ENCODE measurements at places on chromosomes 12 and 14.
A peak's percentile ranks its signal among the peaks of the same experiment; 100 is the strongest.

DNA sequence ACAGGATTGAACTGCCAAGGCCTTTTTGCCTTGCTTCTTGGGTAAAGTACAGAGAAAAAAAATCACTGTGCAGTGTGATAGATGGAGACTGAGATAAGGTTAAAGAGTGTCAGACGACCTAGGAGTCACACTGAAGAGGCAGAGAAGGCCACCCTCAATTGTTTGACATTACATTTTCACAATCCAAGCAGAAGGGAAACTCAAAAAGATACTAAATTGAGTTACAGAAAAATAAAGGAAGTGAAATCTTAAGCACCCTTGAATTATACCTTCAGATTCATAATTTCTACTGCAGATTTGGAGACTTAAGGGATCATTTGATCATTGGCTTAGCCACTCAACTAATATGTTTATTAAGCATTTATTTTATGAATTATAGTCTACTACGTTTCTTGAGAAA lies 97.1 kb downstream of the MYF5 start:
- no peaks in the 10 kb centered on the region for H3K4me1 ChIP-seq
- no peak overlapping the region for H3K4me3 ChIP-seq
- no peaks in the 10 kb centered on the region for H3K27me3 ChIP-seq
- DNase-seq: no peak
- no peak overlapping the region for H3K27ac ChIP-seq
- no peaks in the 10 kb centered on the region for H3K36me3 ChIP-seq

DNA sequence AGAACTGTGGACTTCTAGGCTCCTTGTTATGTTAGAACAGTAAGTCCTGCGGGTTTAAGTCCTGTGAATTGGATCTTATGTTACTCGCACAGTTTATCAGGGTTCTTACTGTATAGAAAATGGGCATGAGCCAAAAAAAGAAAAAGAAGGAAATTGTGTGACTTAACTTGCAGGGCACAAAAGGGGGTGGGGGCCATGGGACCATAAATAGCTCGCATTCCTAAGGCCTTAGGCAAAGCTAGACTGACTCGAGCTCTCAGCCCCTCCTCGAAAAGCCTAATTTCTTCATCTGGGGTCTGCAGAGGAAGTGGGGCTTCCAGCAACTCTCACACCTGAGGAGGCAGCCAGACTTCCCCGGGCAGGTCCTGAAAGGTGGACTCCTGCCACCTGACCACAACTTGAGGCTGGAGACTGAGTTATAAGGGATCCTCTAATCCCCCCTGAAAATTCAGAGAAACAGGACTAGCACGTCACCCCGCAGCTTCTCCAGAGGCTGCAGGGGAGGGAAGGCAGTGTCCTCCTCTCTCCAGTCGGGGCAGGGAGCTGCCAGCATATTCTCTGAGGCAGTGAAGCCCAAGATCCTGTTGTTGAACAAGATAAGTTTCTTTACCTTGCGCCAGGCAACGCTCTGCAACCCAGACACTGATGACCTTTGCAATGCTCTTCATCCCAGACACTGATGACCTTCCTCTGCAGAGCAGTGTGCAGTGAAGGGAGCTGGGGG lies 280.5 kb downstream of the PCNX1 start:
- H3K36me3 ChIP-seq: no peaks in the 10 kb centered on the region
- peaks cover 15% of the 10 kb centered on the region for H3K4me1 ChIP-seq
- peak overlapping the region; percentile 18 for H3K27ac ChIP-seq
- DNase-seq: peak; percentile 42

DNA sequence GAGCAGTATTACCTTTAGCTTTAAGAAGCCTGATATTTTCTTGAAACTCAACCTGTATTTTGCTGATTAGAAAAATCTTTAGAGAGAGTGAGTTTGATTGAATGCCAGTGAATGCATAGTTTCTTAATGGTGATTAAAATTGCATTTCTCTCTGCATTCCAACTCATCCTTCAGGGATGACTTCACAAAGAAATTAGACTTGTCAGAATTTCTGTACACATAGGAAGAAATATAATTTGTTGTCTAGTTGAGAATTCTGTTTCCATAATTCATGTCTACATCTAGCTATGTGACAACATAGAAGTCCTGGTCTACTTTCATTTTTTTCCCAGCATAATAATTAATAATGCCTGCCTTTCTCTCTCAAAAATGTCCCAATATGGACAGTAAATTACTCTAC lies 136.6 kb downstream of the OTOGL start:
- H3K27me3 ChIP-seq: no peaks in the 10 kb centered on the region
- no peak overlapping the region for H3K4me3 ChIP-seq
- H3K27ac ChIP-seq: no peak overlapping the region
- peaks cover 8% of the 10 kb centered on the region for H3K4me1 ChIP-seq
- peaks cover 11% of the 10 kb centered on the region for H3K36me3 ChIP-seq

GRCh38 chr12:4934407-4935035 lies 24.8 kb downstream of the KCNA1 start:
- H3K4me3 ChIP-seq: no peak overlapping the region
- DNase-seq: peak; percentile 6
- no peaks in the 10 kb centered on the region for H3K36me3 ChIP-seq
- H3K27ac ChIP-seq: no peak overlapping the region
- peaks cover 4% of the 10 kb centered on the region for H3K27me3 ChIP-seq

DNA sequence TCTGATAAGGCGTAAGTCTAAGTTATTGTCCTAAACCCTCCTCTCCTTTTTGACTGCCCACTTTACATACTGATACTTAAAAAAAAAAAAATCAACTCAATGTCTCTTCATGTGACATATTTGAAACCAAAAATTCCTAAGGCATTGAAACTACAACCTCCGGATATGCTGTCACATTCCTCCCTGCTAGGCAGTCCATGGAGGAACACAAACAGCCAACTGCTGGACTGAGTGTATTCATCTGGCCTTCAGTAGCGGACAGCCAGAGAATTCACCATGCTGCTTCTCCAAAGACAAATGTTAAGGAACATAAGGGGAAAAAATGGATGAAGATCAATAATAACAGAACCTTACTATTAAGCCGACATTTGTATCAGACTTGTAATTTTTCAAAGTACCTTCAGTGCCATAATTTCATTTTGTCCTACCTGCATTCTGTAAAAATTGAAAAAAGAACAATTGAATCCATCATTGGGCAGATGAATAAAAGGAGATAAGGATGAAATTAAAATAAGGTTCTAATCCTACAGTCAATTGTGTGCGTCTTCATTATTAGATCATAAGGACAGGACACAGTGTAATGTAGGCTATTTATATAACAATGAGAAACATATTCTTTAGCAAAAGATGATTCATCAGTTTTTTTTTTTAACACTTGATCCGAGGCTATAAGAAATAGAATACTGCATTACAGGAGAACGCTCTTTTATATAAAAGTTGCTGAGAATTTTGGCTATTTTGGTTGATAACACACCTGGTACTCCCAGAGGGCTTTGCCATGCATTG lies 12.2 kb downstream of the RERG start:
- peak; percentile 79 for DNase-seq
- no peaks in the 10 kb centered on the region for H3K36me3 ChIP-seq
- no peak overlapping the region for H3K27ac ChIP-seq
- peaks cover 8% of the 10 kb centered on the region for H3K4me1 ChIP-seq
- H3K27me3 ChIP-seq: no peaks in the 10 kb centered on the region
- H3K4me3 ChIP-seq: no peak overlapping the region

DNA sequence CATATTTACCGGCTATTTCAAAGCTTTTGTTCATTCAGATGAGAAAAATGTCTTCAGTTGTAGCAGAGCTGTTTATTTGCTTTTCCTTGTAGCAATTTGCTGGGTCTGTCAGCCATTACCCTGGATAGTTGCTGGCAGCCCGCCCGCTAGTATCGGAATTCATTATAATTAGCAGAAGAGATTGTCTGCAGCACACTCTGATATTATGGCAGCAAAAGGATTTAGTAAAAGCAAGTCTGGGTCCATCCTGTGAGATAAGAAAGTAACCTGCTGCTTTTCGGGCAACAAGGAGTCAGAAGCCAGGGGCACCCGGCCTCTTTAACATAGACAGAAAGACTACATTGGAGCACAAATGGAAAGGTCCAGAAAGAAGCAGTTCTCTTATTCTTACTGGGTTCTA lies 6.1 kb upstream of the SLC35E3 start:
- H3K27me3 ChIP-seq: no peaks in the 10 kb centered on the region
- peaks cover 22% of the 10 kb centered on the region for H3K36me3 ChIP-seq
- H3K27ac ChIP-seq: no peak overlapping the region
- no peak overlapping the region for H3K4me3 ChIP-seq

DNA sequence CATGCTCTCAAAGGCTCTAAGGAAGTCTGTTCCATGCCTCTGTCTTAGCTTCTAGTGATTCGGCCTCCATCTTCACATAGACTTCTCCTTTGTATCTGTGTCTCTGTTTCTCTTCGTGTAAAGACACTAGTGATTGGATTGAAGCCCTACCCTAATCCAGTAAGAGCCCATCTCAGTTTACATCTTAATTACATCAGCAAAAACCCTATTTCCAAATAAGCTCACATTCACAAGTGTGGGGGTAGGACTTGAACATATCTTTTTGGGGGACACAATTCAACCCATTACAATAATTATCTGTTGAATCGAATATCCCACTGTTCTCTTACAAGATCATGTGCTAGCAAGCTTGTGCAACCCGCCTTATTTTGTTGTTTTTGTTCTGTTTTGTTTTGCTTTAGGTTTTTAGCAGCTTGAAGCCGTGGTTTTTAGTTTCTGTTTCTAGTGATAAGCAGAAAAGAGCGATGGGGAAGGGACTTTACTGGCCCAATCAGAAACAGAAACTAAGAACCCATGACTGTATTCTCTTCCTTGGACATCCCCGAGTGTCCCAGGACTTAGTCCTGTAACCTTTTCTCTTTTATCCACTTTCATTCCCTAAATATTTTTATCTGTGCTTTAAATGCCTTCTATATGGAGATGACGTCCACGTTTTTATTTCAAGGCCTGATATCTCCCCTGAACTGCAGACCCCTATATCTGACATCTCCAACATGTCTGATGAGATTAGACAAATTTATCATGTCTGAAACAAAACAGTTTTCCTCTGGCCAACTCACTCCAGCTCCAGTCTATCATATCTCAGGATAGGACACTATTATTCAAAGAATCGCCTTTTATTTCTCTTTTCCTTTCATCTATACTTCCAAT lies 353.0 kb downstream of the CCDC91 start:
- H3K4me3 ChIP-seq: no peak overlapping the region
- H3K27me3 ChIP-seq: no peaks in the 10 kb centered on the region
- no peaks in the 10 kb centered on the region for H3K36me3 ChIP-seq
- H3K27ac ChIP-seq: no peak overlapping the region

GRCh38 chr14:23024612-23025075 lies 10.1 kb downstream of the PSMB5 start:
- H3K36me3 ChIP-seq: peaks cover 8% of the 10 kb centered on the region
- no peak for DNase-seq
- H3K4me1 ChIP-seq: peaks cover 4% of the 10 kb centered on the region
- H3K27ac ChIP-seq: peak overlapping the region; percentile 30

DNA sequence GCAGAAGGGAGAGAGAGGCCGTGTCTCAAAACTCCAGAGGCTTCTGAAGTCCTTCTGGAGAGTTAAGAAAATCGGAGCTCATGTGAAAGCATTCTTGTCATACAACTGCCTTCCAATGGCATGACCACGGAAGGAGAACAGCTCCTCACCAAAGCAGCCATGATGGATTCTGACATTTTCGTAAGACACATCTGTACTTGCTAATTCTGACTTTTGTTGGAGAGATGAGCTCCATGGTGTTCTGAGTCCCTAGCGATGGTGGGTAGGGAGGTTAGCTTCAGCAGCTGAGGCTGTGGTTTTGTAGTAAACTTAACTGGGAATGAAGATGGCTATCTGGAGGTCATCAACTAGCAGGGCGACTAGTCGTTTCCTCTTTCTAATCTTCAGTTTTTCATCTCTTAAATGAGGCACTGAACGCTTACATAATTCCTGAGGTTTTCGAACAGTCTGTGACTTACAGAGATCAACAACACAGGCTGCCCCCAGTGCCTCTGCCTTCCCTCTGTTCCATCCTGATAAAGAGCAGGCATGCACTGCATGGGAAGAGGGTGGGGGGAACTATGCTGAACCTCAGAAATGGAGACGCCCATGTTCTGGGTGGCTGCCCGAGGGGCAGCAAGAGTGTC lies 28.6 kb upstream of the DICER1 start:
- peaks cover 8% of the 10 kb centered on the region for H3K27me3 ChIP-seq
- no peak overlapping the region for H3K27ac ChIP-seq
- DNase-seq: no peak
- no peaks in the 10 kb centered on the region for H3K36me3 ChIP-seq

DNA sequence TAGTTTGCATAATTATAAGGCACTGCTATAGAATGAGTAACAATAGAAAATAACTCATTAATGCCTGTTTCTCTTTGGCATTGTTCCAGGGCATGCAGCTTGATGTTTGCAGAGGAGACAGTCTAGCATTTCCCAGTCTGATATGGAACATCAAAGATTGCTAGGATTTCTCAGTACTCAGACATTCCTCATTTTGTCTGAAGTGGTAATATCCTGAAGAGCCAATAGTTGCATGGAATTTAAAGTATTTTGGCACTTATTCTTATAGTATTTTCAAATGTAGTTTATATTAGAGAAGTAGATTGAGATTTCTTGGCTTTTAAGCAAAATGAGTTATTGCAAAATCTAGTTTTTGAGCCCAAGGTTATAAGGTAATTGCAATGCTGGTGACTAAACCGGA lies 337.3 kb upstream of the E2F7 start:
- H3K27ac ChIP-seq: no peak overlapping the region
- no peaks in the 10 kb centered on the region for H3K27me3 ChIP-seq
- no peak overlapping the region for H3K4me3 ChIP-seq
- peak; percentile 56 for DNase-seq
- no peaks in the 10 kb centered on the region for H3K36me3 ChIP-seq
- no peaks in the 10 kb centered on the region for H3K4me1 ChIP-seq

GRCh38 chr12:57553343-57554202 lies 3.7 kb downstream of the KIF5A start:
- H3K4me1 ChIP-seq: peaks cover 6% of the 10 kb centered on the region
- no peaks in the 10 kb centered on the region for H3K36me3 ChIP-seq
- peaks cover 42% of the 10 kb centered on the region for H3K27me3 ChIP-seq

DNA sequence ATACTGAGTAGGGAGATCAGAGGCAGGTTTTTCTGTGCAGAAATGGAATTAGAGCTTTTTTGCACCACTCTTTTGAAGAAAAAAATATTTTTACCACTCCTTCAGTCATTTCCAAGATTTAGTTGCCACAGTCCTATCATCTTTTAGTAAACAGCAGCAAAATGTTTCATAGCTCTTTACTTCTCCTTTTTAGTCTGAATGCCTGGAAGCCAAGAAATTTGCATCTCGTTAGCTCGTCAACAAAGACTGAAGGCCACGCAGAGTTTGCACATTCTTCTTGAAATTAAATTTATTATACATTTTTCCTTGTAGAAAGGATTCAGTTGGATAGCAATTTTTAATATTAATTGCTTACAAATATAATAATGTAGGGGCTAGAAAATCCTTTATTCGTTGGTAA lies 544.5 kb upstream of the ATP2B1 start:
- no peak for DNase-seq
- no peak overlapping the region for H3K4me3 ChIP-seq
- H3K4me1 ChIP-seq: no peaks in the 10 kb centered on the region
- H3K27ac ChIP-seq: no peak overlapping the region
- no peaks in the 10 kb centered on the region for H3K36me3 ChIP-seq

DNA sequence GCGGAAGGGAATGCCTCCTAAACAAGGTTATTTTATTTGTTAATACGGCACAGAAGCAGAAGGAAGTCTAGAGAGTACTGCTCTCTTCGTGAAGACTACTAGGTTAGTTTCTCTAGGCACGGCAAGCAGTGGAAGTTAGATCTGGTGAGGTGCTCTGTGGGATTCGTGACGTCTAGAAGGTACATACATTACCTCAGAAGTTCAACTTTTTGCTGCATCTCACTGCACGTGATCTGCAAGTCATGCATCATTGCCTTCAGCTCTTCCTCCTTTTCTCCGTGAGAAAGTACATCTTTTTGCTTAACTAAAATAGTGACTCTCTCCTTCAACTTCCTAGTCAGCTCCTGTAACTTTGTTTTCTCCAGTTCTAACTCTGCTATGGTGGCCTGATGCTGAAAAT lies 74.7 kb downstream of the NIN start:
- no peak overlapping the region for H3K4me3 ChIP-seq
- H3K27ac ChIP-seq: no peak overlapping the region
- DNase-seq: no peak
- H3K36me3 ChIP-seq: peaks cover 25% of the 10 kb centered on the region

Data from cardiac muscle cell (in vitro differentiated cells and primary cell).